Natural killer cell (primary cell): ENCODE measurements at places on chromosomes 4 and X. TPM values are rescaled to one million over a fixed set of nuclear protein-coding genes. Genes with fewer than 3 reads are reported as not detected.

DNA sequence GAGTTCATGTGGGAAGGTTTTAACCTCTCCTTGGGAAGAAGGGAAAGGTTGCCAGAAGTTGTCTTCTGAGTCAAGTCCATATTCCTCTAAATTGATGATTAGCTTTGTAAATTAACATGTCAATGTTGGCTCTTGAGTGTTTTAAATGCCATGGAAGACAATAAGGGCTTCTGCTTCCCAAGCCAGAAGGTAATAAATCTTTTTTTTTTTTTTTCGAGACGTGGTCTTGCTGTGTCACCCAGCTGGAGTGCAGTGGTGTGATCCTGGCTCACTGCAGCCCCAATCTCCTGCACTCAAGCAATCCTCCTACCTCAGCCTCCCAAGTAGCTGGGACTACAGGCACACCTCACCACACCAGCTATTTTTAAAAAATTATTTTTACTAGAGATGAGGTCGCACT, 5.0 kb upstream of the REST start:
- no peak for DNase-seq

- DNase-seq = no peak
These were observed 60.7 kb upstream of the RAPGEF2 start for GRCh38 chr4:159042097-159042605.

The TCEAL7 gene
- not detected for total RNA-seq

The CCNQ gene
- total RNA-seq = 9.0 TPM

The INPP4B gene
- 6.2 TPM for total RNA-seq

The HDX gene
- total RNA-seq = 4.5 TPM

GRCh38 chr4:106614441-106614840, 245.9 kb upstream of the GIMD1 start:
- DNase-seq = no peak

The SSX2B gene
- total RNA-seq = not detected

The CT45A3 gene
- total RNA-seq = not detected

The GAGE2A gene
- not detected for total RNA-seq

- no peak for DNase-seq
These were observed 165.2 kb downstream of the SLC39A8 start for GRCh38 chr4:102180046-102180445.

- no peak for DNase-seq
These were observed 564.6 kb upstream of the DIPK2B start for GRCh38 chrX:45765281-45765680.

GRCh38 chrX:130340271-130340670, 552 bp downstream of the SLC25A14 start:
- DNase-seq = no peak

DNA sequence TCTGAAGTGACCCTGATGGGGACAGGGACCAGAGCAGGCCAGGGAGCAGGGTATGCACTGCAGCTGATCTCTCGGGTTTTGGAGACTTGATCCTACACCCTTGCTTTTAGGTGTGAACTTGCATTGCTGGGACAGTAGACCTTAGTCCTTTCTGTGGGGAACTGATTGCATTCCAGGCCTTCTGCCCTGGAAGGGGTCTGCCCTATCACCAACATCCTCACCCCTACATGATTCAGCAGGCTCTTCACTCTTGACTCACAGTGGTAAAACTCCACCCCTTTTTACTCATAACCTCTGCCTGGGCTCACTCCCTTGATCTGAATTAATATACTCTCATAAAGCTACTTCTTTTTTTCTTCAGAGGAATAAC, 6.6 kb upstream of the DDX60L start:
- no peak for DNase-seq

- no peak for DNase-seq
These were observed 366.1 kb downstream of the FBXO8 start for GRCh38 chr4:173917255-173917960.

DNA sequence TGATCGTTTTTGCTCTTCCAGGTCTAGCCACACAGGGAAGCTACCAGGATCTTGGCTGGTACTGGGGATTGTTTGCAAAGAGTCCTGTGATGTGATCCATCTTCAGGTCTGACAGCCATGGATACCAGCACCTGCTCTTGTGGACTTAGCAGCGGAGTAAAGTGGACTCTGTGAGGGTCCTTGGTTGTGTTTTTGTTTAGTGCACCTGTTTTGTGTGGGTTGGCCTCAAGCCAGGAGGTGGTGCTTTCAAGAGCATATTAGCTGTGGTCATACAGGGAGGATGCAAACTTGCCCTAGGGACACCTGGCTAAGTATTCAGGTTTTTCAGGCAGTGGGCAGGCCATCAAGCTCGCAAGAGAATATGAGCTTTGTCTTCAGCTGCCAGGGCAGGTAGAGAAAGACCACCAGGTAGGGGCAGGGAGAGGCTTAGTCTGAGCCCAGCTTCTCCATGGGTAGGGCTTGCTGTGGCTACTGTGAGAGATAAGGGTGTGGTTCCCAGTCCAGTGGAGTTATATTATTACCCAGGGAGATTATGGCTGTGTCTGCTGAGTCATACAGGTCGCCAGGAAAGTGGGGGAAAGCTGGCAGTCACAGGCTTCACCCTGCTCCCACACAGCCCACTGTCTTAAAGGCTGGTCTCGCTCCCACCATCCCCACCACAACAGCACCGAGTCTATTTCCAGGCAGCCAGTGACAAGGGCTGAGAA, 293.7 kb downstream of the PCDH18 start:
- DNase-seq = no peak

DNA sequence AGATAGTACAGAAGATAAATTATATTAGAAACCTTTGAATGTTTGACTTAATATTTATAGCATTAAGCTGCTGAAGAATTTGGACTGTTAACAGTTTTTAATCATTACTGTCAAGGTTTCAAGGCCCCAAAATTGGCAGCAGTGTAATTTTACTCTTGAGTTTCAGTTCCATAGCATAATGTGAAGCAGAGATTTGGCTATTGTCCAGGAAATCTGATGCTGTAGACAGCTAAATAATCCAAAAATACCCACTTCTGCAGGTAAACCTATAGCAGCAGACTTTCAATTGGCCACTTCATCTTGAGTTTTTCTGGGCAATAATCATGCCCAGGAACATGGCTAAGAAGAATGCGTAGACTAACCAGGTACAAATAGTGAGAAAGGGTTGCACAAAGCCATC, 85.0 kb downstream of the RCHY1 start:
- no peak for DNase-seq

The AGA gene
- 15.7 TPM for total RNA-seq

DNA sequence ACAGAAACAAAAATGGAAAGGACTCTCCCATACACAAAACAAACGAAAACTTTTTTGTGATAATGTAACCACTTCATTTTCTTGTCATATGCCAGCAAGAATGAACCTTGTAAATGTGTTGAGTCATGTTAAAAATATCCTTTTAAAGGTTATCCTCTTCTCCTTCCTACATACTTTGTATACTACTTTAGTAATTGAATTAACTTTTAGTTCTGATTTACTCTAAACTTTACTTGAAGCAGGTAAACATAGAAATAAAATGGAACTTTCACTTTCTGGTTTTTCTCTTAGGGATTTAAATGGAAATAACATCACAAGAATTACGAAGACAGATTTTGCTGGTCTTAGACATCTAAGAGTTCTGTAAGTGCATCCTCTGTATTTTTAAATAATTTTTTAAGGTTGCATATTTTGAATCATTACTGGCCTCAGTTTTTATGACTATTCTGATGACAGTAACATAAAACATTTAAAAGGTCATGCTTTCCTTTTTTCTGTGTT, 4.7 kb downstream of the SLIT2 start:
- no peak for DNase-seq

DNA sequence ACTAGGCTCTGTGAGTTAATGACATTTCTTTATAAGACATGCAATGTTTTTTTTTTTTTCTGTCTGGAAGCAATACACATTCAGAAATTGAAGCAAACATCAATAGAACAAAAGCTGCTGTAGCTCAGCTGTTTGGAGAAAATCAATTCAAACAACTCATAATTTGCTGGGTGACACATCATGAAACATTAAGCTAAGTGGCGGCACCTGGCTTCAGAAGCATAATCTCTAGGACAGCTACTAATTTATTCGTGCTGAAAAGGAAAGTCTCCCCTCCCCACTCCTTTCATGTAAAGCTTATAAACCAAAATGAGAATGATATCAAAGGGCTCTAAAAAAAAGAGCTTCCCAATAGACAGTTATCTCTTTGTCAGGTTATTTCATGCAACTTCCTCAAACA, 73.9 kb downstream of the LUZP4 start:
- DNase-seq = no peak

- DNase-seq = no peak
These were observed 19.6 kb downstream of the PIGG start for GRCh38 chr4:518569-519083.
